ENCODE measurements at places on chromosomes 5 and 9.
A peak's percentile ranks its signal among the peaks of the same experiment; 100 is the strongest.

GRCh38 chr9:6646293-6646636 is 736 bp upstream of the GLDC start:
- DNase-seq, result no peak

- no peak for DNase-seq
These were observed at the start of gene PCDHB3 for GRCh38 chr5:141100243-141100805. PCDHB3 (plus strand) TSS chr5:141100473; CDS start chr5:141100650, 177 bp downstream.

GRCh38 chr9:14554886-14555285 is 138.3 kb downstream of the ZDHHC21 start:
- DNase-seq, result no peak

GRCh38 chr9:124017929-124018729 is 6.6 kb downstream of the LHX2 start:
- DNase-seq, result no peak

DNA sequence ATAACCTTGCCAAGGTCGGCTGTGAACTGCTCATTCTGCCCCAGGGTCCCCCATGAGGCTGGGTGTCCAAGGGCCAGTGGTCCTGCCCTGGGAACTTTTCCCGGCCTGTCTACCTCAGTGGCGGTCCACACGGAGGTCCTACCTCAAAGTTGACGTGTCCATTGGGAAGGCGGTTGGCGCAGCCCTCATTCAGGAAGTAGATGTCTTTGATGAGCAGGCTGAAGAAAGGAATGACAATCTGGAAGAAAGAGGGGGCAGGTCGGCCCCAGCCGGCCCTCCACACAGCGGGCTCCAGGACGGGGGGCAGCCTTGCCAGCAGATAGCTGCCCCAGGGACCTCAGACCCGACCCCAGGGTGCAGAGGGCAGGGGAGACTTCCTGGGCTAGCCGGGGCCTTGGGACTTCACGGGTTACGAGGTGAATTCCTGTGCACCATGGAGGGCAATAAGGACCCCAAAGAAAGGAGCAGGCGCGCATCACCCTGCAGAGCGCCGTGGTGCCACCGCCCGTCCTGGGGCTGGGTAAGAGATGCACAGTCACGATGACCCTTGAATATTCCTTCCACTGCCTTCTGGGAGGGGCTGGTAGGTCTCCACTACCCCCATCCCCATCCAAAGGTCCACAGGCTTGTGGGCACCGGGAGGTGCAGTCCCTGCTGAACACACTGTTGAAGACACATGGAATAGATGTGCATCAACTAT is 42.9 kb upstream of the RNF130 start:
- no peak for DNase-seq

- DNase-seq, result no peak
These were observed 28.2 kb upstream of the CPLX2 start for GRCh38 chr5:175842951-175843793.

DNA sequence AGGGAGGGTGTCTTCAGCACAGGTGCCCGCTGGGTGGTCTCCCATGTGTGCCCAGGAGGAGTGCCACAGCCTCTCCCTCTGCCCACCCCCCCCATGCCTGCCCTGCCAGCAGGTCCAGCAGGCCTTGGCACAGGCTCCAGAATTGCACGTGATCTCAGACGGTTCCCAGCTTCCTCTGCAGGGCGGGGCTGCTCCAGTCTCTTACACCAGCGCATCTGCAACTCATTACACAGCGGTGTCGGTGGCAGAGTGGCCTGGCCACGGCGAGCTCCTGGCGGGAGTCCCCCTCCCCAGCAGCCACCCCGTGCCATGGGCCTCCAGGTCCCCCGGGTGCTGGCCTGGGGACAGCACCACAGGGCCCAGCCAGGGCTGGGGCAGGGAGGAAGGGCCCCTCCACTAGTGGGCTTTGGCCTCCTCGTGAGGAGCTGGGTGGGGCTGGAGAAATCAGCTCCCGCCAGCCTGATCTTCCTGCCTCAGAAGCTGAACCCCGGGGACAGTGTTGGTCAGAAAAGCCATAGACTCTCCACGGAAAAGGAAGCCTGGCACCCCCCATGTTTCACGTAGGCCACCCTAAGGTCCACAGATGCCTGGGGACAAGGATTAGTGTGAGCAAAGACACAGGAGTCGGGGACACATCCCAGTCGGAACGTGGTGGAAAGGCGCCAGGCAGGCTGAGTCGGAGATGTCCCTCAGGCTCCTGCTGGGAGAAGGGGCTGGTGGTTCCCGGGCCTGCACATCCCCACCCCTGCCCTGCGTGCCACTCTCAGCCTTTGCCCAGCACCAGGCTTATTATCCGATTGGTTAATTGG is 40.2 kb downstream of the RXRA start:
- no peak for DNase-seq

- no peak for DNase-seq
These were observed 1467.6 kb upstream of the NUDT12 start for GRCh38 chr5:105030153-105030552.

- DNase-seq, result no peak
These were observed 184.8 kb downstream of the NR3C1 start for GRCh38 chr5:143218517-143219170.

- DNase-seq, result no peak
These were observed 20.0 kb upstream of the RAB14 start for GRCh38 chr9:121221664-121222055.

- peak; percentile 17 for DNase-seq
These were observed 1.1 kb upstream of the TLE4 start for GRCh38 chr9:79570448-79571308.

DNA sequence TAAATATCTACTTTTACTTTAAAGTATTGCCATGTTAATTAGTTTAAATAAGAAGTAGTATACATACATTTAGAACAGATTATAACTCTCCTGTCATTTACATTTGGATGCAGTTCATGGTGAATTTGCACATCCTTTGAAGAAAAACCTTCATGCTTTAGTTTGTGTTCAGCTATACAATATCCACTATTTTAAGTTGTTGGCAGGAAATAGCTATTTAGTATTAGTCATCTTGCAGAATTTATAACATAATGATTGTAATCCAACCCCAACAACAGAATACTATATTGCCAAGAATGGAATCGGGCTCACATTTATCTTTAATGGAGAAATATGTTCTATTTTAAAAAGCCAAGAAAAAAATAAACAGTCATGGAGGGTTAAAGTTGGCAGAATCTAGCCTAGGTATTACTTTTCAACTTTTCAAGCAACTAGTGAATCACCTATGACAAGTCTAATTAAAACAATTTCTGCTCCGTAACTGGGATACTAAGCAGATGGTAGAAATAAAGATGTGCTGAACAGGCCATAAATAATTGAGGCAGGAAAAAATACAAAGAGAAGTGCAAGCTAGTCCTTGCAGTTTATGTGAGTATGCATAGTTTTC is 1170.6 kb upstream of the NUDT12 start:
- no peak for DNase-seq

- DNase-seq, result no peak
These were observed 37.7 kb upstream of the PAPPA start for GRCh38 chr9:116115761-116116353.

- no peak for DNase-seq
These were observed 272.9 kb downstream of the PDE4D start for GRCh38 chr5:59620535-59621212.

DNA sequence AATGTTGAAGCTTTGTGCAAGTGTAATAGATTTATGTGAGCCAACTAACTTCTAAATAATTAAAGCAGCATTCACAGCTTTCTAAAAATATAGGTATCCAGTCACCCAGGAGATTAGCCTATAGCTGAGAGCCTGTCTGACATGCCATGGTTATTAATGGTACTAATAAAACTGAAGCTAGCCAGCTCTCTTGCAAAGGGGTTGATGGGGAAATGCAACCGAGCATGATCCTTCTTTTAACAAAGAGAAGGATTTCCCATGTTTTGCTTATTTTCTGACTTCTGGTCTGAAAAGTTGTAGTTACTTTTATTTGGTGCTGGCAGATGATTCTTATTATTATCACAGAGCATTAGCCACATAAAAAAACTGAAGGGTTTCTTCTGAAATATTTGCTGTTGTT is 488.7 kb upstream of the CYLC2 start:
- DNase-seq, result no peak

- no peak for DNase-seq
These were observed 8.6 kb upstream of the ANKRD33B start for GRCh38 chr5:10555277-10555684.

DNA sequence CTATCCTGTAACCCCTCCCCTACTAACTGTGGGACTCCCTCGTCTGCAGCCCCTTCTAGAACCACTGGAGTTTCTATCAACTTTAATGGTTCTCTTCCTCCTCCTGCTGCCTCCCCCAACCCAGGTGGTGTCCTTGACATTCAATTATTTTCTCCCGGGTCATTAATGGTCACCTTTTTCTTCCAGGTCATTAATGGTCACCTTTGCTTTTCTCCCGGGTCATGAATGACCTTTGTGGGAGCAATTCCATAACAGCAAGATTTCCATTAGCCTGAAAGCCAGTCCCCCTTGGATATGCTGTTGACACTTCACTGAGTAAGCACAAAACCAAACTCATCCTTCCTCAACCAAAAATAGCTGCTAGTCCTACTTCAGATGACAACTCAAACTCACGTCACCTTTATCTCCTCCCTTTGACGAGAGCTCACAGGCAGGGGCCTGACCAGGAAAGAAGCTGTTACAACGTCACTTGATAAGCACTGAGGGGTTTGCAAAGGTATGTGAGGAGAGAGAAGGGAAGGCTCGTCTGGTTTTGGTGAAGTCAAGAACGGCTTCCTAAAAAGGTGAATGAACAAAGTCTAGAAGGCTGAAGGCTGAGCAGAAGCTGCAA is 10.9 kb downstream of the CCDC127 start:
- DNase-seq, result no peak

GRCh38 chr9:128254855-128255759 is 20.7 kb downstream of the GOLGA2 start:
- DNase-seq, result peak; percentile 21

GRCh38 chr9:32376285-32376684 is 8.2 kb upstream of the ACO1 start:
- DNase-seq, result no peak

- no peak for DNase-seq
These were observed 46.3 kb downstream of the HSD17B3 start for GRCh38 chr9:96255698-96256097.

DNA sequence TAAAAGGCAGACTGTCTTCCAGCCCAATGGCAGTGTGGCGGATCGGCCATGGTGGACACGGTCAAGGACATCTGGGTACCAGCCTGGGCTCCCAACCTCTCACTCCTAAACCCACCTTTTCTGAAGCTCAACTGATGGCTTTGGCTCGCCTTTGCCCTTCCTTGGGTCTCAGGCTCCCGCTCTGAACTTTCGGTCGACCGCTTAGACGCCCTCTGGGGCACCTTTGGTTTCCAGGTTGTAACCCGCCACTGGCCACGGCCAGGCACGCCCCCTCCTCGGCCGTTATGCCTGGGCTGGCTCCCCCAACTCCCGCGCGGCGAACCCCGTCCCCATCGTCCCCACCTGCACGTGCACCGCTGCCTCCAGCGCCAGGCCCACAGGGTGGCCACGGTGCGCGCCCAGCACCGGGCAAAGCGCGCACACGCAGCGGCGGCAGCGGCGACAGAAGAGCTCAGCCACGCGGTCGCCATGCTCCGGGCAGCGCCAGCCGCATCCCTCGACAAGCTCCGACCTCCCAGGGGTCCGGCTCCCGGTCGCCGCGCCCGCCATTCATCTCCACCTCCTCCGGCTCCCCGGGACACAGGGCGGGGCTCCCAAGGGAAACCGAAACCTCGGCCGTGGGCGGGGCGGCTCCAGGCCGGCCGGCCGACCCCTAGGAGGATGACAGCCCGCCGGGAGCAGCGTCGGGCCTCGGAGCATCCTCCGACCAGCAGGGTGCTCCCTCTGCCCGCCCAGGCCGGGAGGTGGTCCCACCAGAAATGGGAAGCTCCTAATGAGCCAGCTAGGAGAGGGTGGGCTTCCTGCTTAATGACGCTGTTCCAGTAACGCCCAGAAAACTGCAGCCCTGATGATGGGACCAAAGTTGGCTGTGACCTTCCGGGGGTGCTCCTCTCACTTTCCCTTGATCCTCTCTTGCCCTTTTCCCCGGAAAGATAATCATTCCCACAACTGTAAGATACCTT is at the start of gene TRIM14:
Gene TRIM14, minus strand, starts transcription at position 583 of the 962 bp plus-strand sequence. Its CDS starts 34 bp downstream, at position 549.
- no peak for DNase-seq

DNA sequence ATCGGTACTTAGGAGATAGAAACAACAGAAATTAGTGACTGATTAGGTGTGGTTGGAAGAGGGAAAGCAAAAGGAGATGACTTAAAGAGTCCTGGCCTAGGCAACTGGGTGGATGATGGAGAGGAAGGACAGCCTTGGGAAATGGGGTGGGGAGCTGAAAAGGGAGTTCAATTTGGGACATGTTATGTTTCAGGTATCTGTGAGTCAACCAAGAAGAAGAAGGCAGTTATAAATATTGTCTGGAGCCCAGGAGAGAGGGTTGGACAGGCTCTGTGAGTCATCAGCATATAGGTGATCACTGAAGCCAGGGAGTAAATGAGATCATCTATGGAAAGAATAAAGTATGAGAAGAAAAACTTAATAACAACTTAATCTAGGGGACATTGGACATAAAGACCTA is 357.7 kb downstream of the NPR3 start:
- DNase-seq, result no peak

DNA sequence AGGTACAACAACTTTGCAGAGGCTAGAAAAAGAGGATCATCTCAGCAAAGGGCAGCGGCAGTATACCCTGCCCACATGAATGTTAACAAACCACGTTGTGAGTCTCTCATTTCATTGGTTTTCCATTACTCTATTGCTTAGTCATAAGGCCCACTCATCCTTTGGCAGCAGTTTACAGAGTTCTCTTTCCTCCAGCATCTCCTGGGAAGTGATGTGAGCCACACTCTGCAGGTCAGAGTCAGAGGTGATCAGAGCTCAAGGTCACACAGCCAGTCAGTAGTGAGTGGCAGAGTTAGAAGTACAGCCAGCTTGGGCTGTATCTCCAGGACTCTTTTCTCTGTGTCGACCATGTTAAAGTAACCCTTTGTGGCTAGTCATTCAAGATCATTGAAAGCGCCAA is 599.6 kb upstream of the GRAMD2B start:
- no peak for DNase-seq

GRCh38 chr9:33414268-33414667 is 11.9 kb upstream of the AQP7 start:
- no peak for DNase-seq

GRCh38 chr9:86670536-86670935 is 276.8 kb downstream of the GAS1 start:
- DNase-seq, result no peak

GRCh38 chr5:79456890-79457583 is 56.9 kb downstream of the HOMER1 start:
- DNase-seq, result no peak

- no peak for DNase-seq
These were observed 44.9 kb downstream of the PLEKHG4B start for GRCh38 chr5:136901-137300.

All from stimulated activated CD8-positive, alpha-beta memory T cell treated with anti-CD3 and anti-CD28 coated beads, Interleukin-2, amount 100 ng/mL, for 1 hour (primary cell).